ENCODE measurements at places on chromosomes 3 and 15.

- no peak for DNase-seq
Observed at GRCh38 chr15:85578941-85579701, 198.7 kb downstream of the AKAP13 start.

DNA sequence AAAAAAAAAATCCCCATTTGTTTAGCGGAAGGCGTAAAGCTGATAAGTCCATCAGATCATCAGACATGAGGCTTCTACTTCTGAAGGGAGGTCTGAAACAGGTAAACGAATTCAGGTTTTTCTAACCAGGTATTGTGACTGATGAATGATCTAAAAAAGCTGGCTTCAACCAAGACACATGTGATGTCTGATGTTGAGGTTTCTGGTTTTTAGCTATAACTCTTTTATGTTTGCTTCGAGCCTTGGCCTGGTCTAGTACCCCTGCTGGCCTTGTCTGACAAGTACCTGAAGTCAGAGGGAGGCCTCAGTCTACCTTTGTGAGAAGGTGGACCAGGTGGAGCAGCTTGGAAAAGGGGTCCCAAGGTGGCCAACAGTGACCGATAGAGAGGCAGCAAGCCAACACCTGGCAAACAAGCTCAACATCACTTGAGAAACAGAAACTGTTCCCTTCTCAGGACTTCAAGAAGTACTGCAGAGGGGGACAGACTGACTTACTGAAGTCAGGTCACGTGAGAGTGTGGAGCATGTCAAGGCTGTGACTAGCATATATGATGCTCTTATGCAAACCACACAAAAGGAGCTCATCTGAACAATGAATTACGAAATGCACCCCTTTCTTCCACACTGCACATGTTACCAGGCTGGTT lies 33.0 kb upstream of the CA12 start:
- no peak for DNase-seq

- no peak for DNase-seq
Observed at GRCh38 chr3:4986175-4986781, 7.0 kb downstream of the BHLHE40 start.

DNA sequence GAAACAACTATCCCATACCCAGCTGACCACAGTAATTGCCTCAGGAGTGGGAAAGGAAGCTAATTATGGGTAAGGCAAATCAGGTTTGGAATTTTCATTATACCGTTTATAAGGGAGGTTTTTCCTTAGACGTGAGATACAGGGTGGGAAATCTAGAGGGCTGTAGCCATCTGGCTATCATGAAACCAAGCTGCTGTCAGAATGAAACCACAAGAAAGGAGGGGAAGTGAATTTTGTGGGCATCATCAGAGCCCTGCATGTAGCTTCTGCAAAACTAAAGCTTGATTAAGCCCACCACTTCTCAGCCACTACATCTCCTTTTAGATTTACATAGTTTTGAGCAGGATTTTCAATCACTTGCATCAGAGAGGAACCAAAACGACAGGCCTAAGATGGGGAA lies 893.5 kb downstream of the TUSC7 start:
- DNase-seq: no peak

DNA sequence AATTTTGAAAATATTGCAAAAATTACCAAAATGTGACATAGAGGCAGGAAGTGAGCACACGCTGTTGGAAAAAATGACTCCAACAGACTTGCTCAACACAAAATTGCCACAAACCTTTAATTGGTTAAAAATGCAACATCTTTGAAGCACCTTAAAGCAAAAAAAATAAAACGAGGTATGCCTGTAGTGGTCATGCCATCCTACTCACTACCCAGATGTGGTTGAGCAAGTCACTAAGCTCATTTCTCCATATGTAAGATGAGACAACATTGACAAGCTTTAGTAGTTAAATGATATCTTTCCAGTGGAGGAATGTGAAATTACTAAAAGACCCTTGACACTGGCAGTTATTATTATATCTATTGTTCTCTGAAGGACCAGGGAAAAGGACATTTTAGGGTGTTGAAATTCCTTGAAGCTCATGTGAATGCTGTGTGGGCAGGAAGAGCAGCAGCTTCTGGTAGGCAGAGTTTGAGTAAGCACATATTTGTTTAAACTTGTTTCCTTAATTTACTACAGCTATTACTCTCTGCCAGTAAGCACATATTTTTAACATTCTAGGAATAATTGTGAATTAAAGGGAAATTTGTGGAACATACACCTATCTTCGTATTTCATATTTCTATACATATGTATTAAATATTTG lies 131.6 kb upstream of the P2RY1 start:
- DNase-seq: no peak

DNA sequence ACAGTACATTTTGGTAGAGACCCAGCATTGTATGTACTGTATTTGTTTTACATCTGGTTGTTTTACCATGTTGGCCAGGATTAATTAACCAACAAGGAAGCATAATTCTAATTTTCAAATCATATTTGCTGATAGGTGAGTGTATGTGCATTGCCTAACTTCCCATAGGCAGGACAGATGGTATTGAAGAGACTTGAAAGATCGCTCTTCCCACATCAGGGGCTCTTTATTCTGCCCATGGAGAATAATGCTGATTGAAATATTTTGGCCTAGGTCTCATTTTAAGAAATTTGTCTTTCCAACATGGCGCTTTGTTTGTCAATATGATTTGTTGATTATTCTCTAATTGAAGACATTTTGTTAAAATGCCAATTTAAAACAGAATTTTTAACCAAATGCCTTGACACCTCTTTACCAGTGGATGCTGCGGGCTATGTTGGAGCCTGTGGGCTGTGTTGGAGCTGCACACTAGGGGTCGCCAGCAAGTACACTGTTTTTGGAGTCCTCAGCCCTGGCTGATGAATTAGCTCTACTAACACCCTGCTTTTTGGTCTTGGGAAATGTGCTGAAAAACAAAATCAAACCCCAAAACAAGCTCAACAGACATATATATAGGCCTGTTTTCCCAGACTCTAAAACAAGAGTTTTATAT lies 5.3 kb downstream of the P2RY12 start:
- DNase-seq: no peak

GRCh38 chr15:93019971-93020370 lies 69.0 kb downstream of the RGMA start:
- no peak for DNase-seq

DNA sequence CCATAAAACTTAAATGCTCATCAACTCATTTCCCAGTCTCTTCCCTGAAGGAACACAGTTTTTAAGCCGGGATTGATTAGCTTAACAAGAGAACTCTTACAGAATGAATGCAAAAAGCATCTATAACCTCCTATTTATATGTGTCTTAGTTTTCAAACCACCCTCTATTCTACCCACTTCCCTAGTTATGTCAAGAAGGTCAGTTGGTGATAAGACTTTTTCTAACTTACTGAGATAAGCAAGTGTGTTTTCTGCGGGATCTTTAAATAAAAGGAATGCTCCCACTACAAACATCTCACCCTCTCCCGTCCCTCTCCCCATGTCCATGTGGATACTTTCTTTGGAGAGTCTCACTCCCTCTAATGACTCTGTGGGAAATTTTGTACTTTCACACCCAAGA lies 218.5 kb downstream of the SV2B start:
- DNase-seq: no peak

DNA sequence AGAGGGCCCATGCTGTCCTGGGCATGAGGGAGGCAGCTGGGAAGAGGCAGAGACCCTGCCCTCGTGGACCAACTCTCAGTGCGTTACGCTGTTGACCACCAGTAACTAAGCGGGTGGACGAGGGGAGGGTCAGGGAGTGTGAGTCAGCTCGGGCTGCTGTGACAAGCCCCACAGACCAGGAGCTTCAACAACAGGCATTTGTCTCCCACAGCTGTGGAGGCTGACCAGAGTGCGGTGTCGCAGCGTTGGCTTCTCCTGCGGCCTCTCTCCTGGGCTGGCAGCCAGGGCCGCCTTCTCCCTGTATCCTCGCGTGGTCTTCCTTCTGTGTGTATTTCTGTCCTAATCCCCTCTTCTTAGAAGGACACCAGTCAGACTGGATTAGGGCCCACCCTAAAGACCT lies 13.0 kb downstream of the EFCC1 start:
- no peak for DNase-seq

DNA sequence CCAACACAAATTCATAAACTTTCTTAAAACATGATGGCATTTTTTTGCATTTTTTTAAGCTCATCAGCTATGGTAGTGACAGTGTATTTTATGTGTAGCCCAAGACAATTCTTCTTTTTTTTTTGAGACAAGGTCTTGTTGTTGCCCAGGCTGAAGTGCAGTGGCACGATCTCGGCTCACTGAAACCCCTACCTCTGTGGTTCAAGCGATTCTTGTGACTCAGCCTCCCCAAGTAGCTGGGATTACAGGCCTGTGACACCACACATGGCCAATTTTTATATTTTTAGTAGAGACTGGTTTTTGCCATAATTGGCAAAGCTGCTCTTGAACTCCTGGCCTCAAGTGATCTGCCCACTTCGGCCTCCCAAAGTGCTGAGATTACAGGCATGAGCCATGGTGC lies 17.3 kb upstream of the USP50 start:
- no peak for DNase-seq

DNA sequence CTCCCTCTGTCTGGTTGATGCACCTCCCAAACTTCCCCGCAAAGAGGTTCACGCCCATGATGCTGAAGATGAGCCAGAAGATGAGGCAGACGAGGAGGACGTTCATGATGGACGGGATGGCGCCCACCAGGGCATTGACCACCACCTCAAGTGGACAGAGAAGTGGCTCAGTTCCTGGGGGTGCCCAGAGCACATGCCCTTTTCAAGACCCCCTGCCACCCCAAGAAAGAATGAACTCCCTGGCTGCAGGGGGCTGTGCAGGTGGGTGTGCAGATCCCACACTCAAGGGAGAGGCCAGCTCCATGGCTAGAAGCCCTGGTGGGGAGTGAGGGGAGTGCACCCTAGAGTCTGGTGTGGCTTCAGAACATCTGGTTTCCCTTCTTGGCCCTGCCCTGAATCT lies 64.1 kb downstream of the EXOG start:
- no peak for DNase-seq

GRCh38 chr3:42515391-42515916 lies 13.0 kb downstream of the VIPR1 start:
- DNase-seq: no peak

DNA sequence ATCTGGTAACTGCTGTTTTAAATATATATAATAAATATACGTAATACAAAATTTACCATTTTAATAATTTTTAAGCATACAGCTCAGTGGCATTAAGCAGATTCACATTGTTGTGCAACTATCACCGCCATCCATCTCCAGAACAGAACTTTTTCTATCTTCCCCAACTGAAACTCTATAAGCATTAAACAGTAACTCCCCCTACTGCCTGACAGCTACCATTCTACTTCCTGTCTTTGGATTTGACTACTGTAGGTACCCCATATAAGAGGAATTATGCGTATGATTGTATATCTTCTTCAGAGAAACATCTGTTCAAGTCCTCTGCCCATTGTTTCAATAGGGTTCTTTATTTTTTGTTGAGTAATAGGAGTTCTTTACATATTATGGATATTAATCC lies 36.8 kb downstream of the EID1 start:
- no peak for DNase-seq

DNA sequence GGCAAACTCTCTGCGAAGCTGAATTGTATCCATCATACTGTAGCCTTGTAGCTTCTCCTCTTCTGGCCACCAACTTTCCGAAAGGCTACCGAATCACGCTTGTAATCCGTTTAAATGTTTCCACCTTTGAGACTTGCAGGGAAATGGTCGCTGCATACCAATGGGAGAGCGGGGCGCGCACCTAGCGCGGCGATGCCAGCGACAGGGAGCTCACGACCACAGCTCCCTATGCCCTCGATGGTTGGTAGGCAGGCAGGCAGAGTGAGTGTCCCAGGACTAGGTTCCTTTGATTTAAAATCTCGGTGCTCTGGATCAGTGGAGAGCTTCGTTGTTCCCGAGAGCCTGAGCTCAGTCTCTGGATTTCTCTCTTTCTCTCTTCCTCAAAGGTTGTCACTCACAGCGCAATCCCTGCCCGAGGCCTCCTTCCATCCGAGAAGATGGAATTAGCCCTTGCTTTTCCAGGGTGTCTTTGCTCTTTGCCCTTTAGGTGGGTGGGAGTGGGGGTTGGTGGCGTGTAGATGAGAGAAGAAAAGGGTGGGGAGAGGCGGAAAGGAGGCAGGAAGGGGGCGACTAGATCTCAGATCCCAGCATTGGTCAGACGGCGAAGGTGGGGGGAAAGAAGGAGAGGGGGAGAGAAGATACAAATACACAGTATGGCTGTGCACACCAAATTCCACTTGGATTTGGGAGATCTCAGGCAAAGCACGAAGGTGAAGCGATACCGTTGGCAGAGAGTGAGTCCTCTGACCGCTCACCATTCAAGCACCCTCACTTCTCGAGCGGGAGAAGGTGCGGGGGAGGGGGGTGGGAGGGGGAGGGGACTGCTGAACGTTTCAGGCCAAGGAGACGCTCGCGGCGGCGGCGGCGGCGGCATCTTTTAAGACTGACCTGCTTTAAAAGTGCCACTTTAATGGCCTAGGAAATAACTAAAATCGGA lies at the start of gene SLITRK3:
SLITRK3 (minus strand) TSS at position 745 of the 937 bp plus-strand sequence. CDS start 5,554 bp downstream, outside the sequence.
- DNase-seq: no peak

DNA sequence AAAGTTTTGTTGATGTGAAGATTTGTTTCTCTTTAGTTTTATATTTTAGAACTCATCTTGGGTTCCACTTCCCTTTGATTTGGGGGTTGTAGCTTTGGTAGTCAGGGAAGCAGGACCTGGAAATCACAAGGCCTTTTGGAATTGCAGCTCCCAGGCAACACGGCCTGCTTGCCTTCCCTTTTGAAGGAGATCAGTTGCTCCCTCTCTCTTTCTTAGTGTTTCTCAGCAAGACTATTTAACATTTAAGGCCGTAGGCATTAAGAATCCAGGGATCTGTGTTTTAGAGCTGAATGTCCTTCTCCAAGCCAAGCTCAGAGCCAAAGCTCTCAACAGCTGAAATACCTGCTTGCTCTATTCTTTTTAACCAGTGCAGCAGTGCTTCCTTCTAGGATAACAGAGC lies 310.3 kb downstream of the PTPRG start:
- no peak for DNase-seq

DNA sequence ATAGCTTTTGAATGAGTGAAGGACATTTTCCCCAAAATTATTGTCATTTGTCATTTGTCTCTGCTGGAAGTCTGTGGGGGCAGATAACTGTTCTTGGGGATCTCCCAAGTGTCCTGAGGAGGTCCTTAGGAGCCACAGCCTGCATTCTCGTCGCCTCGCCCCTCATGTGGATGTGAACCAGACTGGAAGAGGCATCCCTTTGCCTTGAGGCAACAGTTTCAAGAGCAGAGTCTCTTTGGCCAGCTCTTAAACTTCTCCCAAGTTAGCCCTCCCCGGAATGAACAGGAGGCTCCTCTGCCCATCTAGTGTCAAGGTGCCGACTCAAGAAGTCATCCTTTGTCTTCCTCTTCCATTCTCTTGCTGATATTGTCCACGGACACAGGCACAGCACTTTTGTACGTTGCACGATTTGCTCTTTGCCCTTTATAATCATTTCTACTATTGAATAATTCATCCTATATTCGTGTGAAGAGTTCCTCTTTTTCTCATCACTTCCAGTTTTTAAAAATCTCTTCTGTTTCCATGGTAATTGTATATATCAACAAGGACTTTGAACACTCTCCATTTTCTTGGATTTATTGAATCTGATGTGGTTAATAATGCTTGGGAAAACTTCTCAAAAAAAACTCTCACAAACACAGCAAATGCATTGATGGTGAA lies 40.8 kb upstream of the CD47 start:
- no peak for DNase-seq

- no peak for DNase-seq
Observed at GRCh38 chr3:51974277-51974962, 444 bp upstream of the ABHD14A start.

- DNase-seq: no peak
Observed at GRCh38 chr3:49785565-49786356, 581 bp downstream of the IP6K1 start.

GRCh38 chr15:63244976-63245645 lies 32.3 kb upstream of the APH1B start:
- no peak for DNase-seq

Data from stimulated activated naive CD4-positive, alpha-beta T cell treated with Interleukin-2 at 50 U/mL for 16 hours (primary cell).